ENCODE measurements at places on chromosomes 11 and 22. TPM values are rescaled to one million over a fixed set of nuclear protein-coding genes. Genes with fewer than 3 reads are reported as not detected.

DNAJB7 gene
- total RNA-seq, result not detected

IGSF22 gene
- 0.20 TPM for total RNA-seq

- DNase-seq, result no peak
These were observed 11.4 kb downstream of the ETS1 start for GRCh38 chr11:128575961-128576350.

GRCh38 chr11:61121917-61122316, 19.6 kb downstream of the CD5 start:
- no peak for DNase-seq

- DNase-seq, result no peak
These were observed 4.4 kb downstream of the MRGPRE start for GRCh38 chr11:3227568-3228444.

- DNase-seq, result no peak
These were observed 29.5 kb downstream of the PPFIBP2 start for GRCh38 chr11:7543302-7543701.

- DNase-seq, result no peak
These were observed 16.5 kb downstream of the TUBGCP6 start for GRCh38 chr22:50228366-50228765.

PGM2L1 gene
- total RNA-seq, result 116 TPM

DNA sequence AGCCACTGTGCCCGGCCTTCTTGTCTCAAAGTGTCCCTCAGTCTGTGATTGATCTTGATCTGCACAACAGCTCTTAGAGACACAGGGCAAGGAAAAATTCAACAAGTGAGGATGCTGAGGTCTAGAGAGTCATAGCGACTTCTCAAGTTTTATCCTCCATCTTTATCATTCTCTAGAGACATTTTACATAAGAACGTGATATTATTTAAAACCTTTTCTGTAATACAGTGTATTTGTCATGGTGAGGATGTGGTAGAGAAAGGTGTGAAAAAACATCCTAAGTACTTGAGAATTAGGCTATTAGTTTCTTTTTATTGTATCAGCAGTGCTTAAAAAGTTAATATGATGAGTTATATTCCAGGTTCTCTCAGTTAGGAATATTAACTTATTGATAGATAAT, 50.2 kb downstream of the EMSY start:
- no peak for DNase-seq

NXPE2 gene
- 0.89 TPM for total RNA-seq

GRCh38 chr22:23192558-23192957, 12.2 kb downstream of the BCR start:
- no peak for DNase-seq
